ENCODE measurements at places on chromosomes 16 and 17.
A peak's percentile ranks its signal among the peaks of the same experiment; 100 is the strongest.

GRCh38 chr17:60139438-60140285 is 10.1 kb upstream of the CA4 start:
- DNase-seq, result peak; percentile 49

- DNase-seq, result no peak
These were observed 23.1 kb upstream of the MAP3K14 start for GRCh38 chr17:45339646-45340605.

DNA sequence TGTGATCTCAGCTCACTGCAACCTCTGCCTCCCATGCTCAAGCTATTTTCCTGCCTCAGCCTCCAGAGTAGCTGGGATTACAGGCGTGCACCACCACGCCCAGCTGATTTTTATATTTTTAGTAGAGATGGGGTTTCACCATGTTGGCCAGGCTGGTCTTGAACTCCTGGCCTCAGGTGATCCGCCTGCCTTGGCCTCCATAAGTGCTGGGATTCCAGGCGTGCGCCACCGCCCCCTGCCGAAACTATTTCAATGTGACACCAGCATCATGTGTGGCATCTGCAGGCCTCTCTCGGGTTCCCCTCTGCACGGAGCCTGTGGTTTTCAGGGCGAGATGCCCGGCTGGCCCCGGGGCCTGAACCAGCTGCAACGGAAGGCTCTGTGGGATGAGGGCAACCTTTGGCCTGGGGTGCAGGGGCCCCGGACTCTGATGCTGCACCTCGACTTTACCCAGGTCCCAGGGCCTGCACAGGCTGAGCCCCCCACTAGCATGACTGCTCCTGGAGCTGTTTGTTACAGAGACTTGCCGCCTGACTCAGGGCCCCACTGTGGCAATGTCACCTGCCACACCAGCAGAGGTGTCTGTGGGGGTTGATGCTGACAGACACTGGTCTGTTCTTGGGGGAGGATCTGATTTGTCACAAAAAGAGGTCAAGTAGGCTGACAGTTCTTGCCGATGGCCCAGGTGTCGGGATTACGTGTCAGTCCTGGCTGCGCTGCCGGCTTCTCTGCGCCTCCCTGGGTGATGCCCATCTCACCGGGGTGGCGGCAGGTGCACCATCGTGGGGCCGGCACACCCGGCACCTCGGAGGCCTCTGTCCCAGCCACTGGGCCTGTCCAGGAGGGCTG is 8.6 kb upstream of the TEX19 start:
- peak; percentile 34 for DNase-seq

- peak; percentile 38 for DNase-seq
These were observed 93.4 kb upstream of the METRNL start for GRCh38 chr17:82985973-82986372.

DNA sequence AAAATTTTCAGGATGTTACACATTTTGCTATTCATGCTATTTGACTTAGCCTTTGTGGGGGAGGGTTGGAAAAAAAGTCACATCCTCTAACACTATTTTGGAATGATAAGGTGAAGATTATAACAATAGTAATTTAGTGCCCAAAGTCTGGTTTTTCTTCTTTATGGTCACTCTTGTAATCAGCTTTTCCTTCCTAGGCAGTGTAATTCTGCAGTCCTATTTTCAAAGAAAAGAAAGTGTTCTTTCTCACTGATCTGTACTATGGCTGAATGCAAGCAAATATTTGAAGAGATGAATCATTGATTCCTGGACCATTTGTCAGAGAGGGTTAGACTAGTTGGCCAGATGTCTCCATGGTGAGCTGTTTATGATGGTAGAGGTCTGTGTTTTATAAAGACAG is 8.4 kb downstream of the RSPRY1 start:
- DNase-seq, result no peak
